ENCODE measurements at places on chromosomes 5 and 9.

- DNase-seq: no peak
Observed at GRCh38 chr9:89183146-89183545, 4.5 kb upstream of the SHC3 start.

- no peak for DNase-seq
Observed at GRCh38 chr9:107172979-107173347, 110.1 kb upstream of the RAD23B start.

DNA sequence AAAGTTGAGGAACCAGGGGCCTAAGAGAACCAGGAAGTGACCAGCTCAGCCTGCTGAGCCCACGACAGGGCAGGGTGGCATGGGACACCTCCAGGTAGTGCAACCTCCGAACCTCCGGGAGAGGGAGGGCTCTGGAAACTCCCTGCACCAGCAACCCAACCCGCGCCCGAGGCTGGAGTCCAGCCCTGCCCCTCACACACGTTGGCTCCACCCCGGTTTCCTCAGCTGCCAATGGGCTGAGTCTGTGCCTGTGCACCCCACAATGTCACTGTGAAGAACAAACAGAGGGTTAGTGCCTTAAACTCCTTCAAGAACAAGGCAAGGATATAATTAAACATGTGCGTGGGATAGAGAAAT lies 17.0 kb upstream of the UNC5A start:
- no peak for DNase-seq

DNA sequence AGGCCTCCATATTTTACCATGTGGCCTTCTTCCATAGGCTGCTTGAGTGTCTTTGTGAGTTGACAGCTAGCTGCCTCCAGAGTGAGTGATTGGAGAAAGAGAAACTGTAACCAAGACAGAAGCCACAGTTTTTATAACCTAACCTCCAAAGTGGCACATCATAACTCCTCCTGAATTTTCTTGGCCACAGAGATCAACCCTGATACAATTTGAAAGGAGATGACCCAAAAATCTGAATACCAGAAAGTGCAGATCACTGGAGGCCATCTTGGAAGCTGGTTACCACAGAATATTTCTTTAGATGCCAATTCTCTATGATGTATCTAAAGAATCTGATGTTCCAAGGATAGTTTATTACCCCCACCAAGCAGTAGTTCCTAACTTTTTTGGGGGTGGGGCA lies 254.3 kb upstream of the PDE4D start:
- DNase-seq: no peak

DNA sequence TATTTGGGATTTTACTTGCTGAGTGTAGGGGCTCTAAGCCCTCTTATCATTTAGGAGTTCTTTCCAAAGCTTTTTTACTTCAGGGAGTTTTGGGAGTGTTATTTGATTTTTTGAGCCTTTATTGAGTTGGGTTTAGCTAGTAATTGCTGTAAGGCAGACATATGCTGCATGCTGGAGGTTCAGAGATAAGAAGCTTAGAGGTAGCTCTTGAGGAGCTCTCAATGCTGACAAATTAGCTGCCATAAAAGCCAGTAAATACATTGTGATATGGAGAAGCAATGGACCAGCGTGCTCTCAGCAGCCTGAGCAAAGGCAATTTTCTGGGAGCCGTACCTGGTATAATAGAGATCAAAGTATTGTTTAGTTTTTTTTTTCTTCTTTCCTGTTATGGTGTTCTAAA lies 11.6 kb downstream of the ARHGEF28 start:
- no peak for DNase-seq

- DNase-seq: no peak
Observed at GRCh38 chr5:97019435-97020117, 83.7 kb downstream of the LNPEP start.

GRCh38 chr5:72438141-72438540 lies 69.1 kb downstream of the ZNF366 start:
- DNase-seq: no peak

GRCh38 chr5:56088967-56089829 lies 94.4 kb upstream of the IL6ST start:
- no peak for DNase-seq

DNA sequence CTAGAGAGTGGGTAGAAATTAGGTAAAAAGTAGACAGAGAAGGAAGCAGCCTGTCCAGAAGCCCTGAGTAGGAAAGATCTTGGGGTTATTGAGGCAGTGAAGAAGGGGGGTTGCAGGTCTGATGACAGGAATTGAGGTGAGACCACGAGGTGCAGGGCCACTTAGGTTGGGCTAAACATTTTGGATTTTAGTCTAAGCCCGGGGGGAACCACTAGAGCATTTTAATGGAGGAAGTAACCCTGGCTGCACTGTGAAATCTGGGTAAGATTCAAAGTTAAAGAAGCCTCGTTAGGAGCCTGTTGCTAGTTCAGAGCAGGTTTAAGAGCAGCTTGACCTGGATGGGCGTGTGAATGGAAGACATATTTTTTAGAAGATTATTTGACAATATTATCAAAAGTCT lies 38.3 kb downstream of the MAP3K1 start:
- DNase-seq: no peak
